ENCODE measurements at places on chromosomes 7 and 10. TPM values are rescaled to one million over a fixed set of nuclear protein-coding genes. Genes with fewer than 3 reads are reported as not detected.

C10orf53 gene
- total RNA-seq: not detected

GPR26 gene
- total RNA-seq: not detected

BICC1 gene
- total RNA-seq: not detected

KIF11 gene
- total RNA-seq: 6.3 TPM

ZNF727 gene
- total RNA-seq: 0.18 TPM
